ENCODE measurements at places on chromosomes 5 and 9. TPM values are rescaled to one million over a fixed set of nuclear protein-coding genes. Genes with fewer than 3 reads are reported as not detected.

Gene GSN
- total RNA-seq, result 2,053 TPM

DNA sequence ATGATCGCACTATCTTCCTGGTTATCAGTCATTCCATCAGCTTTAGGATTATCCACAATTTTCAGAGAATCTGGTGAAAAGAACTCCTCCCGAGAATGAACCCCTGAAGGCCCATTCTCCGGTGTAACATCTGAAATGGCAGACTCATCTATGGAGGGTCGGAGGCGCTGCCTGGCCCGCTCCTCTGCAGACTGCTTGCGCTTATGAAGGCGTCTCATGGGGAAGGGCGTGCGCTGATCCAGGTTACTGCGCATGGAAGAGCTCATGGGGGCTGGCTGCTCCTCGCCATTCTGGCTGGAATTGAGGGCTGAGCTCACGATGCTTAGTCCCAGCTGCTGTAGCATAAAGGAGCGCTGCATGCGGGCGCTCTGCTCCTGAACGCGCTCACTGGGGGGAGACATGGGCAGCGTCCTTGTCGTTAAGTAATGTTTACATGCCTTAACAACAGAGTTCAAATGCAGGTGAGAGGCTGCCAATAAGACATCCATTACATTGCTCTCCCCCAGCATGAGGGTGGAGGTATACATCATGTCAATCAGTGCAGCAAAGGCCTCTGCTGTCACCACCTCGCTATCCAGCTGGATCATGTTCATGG, 19.4 kb downstream of the GRHPR start:
- no peak for DNase-seq
- no peaks in the 10 kb centered on the region for H3K4me1 ChIP-seq
- H3K4me3 ChIP-seq, result no peak overlapping the region
- no peak overlapping the region for H3K27ac ChIP-seq

GRCh38 chr9:101437806-101438232, 2.2 kb upstream of the ALDOB start:
- no peaks in the 10 kb centered on the region for H3K4me1 ChIP-seq
- no peaks in the 10 kb centered on the region for H3K27me3 ChIP-seq
- H3K27ac ChIP-seq, result no peak overlapping the region
- no peaks in the 10 kb centered on the region for H3K36me3 ChIP-seq
- DNase-seq, result no peak

GRCh38 chr5:97847920-97848631, 665.0 kb upstream of the RIOK2 start:
- H3K4me1 ChIP-seq, result no peaks in the 10 kb centered on the region
- H3K27ac ChIP-seq, result no peak overlapping the region
- DNase-seq, result no peak
- H3K36me3 ChIP-seq, result no peaks in the 10 kb centered on the region
- H3K27me3 ChIP-seq, result no peaks in the 10 kb centered on the region

DNA sequence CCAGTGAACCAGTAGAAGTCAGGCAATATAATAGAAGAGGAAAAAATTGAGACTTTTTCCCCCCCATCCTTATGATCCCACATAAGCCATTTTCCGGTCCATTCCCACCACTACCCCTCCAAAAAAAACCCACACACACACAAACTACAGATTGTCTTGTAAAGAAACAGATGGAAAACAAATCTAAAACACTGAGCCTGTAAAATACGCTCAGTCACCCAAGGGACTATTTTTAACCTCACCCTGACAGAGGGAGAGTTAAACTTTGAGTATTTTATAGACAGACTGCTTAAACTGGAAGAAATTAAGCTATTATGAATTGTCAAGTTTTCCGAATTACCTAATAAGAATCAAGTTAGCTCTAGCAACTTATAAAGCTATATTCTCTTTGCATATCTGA, 471.8 kb upstream of the C9orf72 start:
- no peaks in the 10 kb centered on the region for H3K4me1 ChIP-seq
- no peaks in the 10 kb centered on the region for H3K27me3 ChIP-seq
- H3K27ac ChIP-seq, result no peak overlapping the region
- no peak for DNase-seq

GRCh38 chr9:69919461-69920061, 98.9 kb downstream of the CFAP95 start:
- no peak overlapping the region for H3K4me3 ChIP-seq
- no peak overlapping the region for H3K27ac ChIP-seq
- no peaks in the 10 kb centered on the region for H3K4me1 ChIP-seq
- H3K27me3 ChIP-seq, result no peaks in the 10 kb centered on the region
- no peaks in the 10 kb centered on the region for H3K36me3 ChIP-seq

DNA sequence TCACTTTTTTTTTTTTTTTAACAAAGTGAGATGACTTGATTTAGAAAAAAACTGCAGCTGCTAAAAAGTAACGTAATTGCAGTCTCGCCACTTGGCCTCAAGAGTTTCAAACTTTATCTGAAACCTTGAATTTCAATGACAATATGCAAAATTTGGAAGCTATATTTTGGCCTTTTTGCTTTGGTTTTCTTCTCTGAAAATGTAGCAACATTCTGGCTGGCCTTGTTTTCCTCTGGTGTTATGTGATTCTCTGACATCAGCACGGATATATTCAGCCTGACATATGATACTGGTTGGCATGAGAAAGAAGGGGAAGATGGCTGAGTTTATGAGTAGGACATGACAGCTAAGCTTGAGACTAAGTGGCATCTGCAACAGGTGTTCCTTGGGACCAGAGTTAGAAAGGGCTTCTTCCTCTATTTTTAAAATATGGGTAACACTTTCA, 136.5 kb downstream of the MEF2C start:
- H3K4me3 ChIP-seq, result no peak overlapping the region
- H3K4me1 ChIP-seq, result no peaks in the 10 kb centered on the region
- H3K36me3 ChIP-seq, result peaks cover 2% of the 10 kb centered on the region
- no peaks in the 10 kb centered on the region for H3K27me3 ChIP-seq
- H3K27ac ChIP-seq, result no peak overlapping the region
